ENCODE measurements at places on chromosomes 2 and 18.

GRCh38 chr18:13067124-13067523 is 76.0 kb downstream of the CEP192 start:
- DNase-seq = no peak

DNA sequence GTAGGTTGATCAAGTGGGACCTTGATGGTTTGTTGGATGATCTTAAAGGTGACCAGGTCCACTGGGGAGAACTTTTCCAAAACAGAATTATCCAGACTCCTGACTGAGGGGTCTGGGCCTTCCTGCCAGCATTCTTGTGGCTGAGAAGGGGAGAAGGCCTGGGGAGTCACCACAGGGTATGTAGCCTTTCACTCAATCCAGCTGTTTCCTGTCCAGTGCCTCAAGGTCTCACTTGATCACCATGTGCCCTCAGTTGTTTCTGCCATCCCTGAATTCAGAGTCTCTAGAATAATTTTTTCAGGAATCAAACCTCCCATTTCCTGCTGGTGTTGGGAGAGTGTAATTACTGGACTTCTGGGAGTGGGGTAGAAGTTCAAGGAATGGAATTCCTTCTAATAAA is 54.4 kb upstream of the TANC1 start:
- DNase-seq = no peak

DNA sequence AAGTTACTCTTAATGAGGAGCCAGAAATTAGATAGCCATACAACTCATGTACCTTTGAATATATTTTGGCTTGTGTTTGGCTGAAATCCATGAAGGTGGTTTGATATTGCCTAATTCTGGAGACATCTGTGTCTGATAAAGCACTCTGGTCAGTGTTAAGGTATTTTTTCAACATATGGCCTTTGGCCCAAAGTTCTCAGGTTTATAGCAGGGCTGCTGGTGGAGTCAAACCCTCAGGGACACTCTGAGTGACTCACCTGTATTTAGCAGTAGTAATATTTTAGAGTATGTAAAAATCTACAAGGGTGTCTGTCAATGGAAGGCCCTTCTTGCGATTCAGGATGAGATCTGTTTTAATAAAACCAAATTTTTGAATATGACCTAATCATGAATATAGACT is 666.5 kb downstream of the SLC4A3 start:
- no peak for DNase-seq

- DNase-seq = no peak
Measured at GRCh38 chr18:40208958-40209357, 1746.1 kb upstream of the PIK3C3 start.

- DNase-seq = peak; percentile 21
Measured at GRCh38 chr2:8511868-8512612, 169.8 kb upstream of the ID2 start.

DNA sequence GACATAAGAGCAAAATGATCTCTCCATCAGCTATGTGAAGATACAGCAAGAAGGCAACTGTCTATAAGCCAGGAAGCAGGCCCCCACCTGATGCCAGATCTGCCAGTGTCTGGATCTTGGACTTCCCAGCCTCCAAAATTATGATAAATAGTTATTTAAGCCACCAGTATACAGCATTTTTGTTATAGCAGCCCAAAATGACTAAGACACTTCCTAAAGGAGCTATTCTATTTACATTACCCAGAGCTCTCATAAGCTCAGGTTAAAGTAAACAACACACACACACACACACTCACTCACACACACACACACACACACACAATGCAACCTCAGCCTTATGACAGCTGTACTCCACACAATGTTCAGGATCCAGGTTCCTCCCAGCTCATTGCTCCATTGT is 5.7 kb upstream of the YPEL5 start:
- no peak for DNase-seq

DNA sequence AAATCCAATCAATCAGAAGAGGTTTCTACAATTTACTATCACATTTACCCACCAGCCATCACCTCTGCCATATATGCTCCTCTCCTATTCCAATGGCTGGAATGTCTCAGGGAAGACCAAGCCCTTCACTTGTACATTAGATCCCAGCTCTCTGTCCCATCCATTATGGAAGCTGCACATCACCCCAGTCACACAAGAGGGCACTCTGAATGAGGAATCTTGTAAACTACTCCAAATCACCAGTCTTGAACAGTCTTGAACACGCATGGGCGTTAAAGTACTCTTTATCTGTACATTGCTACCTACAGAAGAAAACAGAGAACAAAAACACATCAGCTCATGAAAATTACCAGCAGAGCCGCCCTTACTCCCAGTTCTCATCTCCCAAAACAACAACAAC is 38.7 kb downstream of the ZC3H8 start:
- DNase-seq = no peak

GRCh38 chr2:150085478-150085877 is 402.0 kb downstream of the RND3 start:
- DNase-seq = no peak

DNA sequence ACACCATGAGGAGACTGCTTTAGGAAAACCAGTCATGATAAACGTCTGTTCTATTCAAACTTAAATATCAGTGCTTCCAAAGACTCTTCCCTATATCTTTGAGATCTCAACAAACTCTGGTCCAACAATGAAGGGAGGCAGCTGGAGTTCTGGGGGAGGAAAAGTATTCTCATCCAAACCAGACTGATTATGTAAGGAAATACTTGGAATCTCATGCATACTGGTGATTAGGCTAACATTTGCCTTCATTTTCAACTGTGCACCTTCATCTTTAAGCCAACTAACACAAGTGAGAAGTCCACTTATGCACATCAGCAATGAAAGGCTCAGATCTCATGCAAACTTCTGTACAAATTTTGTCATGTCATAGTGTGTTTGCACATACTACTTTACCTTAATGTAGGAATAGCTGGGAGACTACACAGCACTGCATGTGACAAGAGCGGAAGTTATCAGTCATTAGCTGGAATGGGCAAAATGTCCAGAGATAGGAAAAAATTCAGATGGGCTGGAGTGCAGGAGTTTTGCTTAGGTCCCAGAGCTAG is 67.5 kb upstream of the STK17B start:
- DNase-seq = no peak

- DNase-seq = no peak
Measured at GRCh38 chr2:239566995-239567568, 166.3 kb upstream of the HDAC4 start.

- DNase-seq = no peak
Measured at GRCh38 chr2:229282758-229283546, 11.9 kb upstream of the PID1 start.

GRCh38 chr2:46029332-46029811 is 267.8 kb upstream of the EPAS1 start:
- DNase-seq = no peak

- no peak for DNase-seq
Measured at GRCh38 chr2:162293122-162293786, 25.2 kb downstream of the IFIH1 start.

DNA sequence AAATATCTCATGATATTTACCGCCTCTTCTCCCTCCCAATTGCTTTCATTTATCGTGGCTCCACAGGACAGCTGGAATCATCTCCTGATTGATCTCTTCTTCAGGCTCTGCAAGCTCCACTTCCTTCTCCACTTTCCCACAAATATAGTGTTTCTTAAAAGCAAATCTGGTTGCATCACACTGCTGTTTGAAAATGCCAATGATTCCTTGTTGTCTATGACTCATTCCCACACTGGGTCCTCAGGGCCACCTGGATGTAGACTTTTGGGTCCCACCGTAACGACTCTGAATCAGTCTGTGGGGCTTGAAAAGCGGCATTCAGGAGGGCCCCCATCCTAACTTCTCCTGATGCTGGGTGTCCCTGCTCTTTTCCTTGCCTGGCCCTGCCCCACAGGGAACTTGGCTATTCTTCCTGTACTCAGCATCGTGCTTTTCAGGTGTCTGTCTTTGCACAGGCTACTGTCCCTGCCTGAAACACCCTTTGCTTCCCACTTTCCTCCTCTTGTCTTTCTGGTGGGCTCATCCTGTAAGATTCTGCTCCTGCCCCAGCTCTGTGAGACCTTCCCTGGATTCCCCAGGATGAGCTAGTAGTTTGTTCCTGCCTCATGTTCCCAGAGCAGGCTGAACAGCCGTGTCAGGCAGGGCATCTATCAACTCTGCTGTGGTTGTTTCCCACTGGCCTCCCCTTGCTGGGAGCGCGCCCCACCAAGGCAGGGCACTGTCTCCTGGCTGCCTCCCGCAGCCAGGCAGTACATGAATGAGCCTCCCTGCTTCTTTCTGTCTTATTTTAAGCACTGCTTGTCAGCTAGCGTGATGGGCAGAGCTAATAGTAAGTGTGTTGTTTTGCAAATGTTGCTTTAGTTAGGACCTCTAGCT is 111.9 kb downstream of the KCTD1 start:
- no peak for DNase-seq

- no peak for DNase-seq
Measured at GRCh38 chr2:181036848-181037603, 56.6 kb downstream of the UBE2E3 start.

DNA sequence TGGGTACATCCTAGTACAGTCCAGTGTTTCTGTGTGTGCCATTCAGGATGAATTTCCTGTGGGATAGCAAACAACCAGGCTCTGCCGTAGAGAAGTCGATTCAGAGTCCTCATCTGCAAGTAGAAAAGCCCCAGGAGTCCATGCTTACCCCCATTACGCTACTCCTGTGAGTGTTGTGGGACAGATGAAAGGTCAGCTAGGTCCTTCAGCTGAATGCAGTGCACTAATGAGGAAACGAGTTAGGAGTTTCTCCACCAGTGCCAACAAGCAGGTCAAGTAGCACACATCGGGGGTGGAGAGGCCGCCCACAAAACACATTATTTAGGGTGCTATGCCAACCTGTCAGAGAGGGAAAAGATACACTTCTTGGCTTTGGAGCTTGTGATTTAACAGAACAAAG is 2.5 kb upstream of the GPR39 start:
- no peak for DNase-seq

DNA sequence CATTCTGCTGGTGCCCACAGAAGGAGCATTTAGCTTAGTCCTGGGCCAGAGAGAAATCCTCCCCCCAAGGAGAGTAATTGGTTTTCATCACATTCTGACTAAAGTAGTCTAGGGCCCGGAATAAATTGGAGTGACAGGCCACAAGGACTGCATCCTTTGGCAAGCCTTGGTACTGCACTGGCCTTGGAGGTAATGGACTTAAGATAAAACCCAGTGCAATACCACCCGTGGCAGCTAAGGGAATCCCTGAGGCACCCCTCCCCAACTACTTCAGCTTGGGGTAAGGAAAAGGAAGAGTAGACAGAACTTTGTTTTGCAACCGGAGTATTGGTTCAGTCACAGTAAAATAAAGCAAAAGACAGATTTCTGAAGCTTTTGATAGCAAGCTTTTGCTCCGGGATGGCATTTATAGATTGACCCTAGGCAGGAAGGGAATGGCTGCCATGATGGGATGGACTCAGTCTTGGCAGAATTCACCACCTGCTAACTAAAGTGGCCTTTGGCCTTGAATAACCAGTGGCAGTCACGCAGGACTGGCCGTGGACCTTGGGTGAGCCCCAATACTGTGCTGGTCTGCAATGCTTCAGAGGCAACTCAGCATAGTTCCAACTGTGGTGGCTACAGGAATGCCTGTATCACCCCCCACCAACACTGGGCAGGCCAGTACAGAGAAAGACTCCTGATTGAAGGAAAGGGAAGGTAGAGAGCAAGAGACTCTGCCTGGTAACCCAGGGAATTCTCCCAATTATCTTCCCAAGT is 14.1 kb downstream of the ORC4 start:
- DNase-seq = no peak

DNA sequence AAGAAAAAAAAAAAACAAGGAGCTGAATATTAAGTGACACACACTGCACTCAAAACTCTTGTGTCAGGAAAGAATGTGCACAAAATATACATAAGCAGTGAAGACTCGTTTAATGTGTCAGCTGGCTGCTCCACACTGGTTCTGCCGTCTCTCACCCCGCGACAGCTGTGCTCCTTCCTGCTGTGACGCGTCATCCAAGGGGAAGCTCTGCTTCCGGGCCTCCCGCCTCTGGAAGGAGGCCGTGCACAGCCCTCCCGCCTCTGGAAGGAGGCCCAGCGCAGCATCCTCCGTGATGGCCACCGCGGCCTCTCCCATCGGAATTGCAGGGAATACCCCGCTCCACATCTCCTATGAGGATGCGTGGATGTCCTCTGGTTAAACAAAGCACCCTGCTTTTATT is 151.0 kb downstream of the HDAC4 start:
- no peak for DNase-seq

DNA sequence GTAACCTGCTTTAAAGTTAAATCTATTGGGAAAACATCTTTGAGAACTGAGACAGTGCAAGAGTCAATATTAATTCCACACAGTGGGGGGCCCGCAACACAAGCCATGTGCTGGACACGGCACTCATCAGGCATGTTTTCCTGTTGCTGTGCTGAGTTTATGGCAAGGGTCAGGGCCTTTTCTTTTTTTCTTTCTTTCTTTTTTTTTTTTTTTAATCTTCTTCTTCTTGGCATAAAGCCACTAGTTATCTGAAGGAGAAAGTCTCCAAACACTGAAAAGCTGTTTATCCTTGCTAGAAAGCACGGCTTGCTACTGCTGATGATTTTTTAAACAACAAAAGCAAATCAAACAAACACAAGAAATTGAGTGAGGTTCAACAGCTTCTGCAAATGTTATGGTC is 252.1 kb downstream of the ZNF521 start:
- no peak for DNase-seq

- no peak for DNase-seq
Measured at GRCh38 chr2:129880309-129880708, 99.2 kb upstream of the RAB6C start.

GRCh38 chr2:53786352-53786704 is 425 bp downstream of the ASB3 start:
- peak; percentile 33 for DNase-seq

GRCh38 chr2:1366546-1367134 is 46.6 kb upstream of the TPO start:
- DNase-seq = no peak

GRCh38 chr18:55088000-55088401 is 128.7 kb upstream of the CCDC68 start:
- DNase-seq = no peak

- DNase-seq = no peak
Measured at GRCh38 chr2:16117791-16118610, 177.7 kb downstream of the MYCN start.

GRCh38 chr2:130769343-130769907 is 14.1 kb downstream of the AMER3 start:
- no peak for DNase-seq

- no peak for DNase-seq
Measured at GRCh38 chr2:118593257-118593656, 254.2 kb downstream of the EN1 start.
